ENCODE measurements at places on chromosomes 13 and 19.

- DNase-seq, result no peak
Observed at GRCh38 chr13:86878781-86879180, 792.4 kb upstream of the SLITRK5 start.

GRCh38 chr19:15758379-15758778, 20.6 kb downstream of the OR10H3 start:
- DNase-seq, result no peak

- no peak for DNase-seq
Observed at GRCh38 chr13:114126789-114127472, 5.5 kb downstream of the RASA3 start.

- no peak for DNase-seq
Observed at GRCh38 chr13:51585696-51586095, 1.4 kb downstream of the WDFY2 start.

- peak; percentile 89 for DNase-seq
Observed at GRCh38 chr19:32675720-32676185, at the start of gene RGS9BP. Gene RGS9BP, plus strand, starts transcription at chr19:32675848. Its CDS starts 416 bp downstream, at chr19:32676264.

DNA sequence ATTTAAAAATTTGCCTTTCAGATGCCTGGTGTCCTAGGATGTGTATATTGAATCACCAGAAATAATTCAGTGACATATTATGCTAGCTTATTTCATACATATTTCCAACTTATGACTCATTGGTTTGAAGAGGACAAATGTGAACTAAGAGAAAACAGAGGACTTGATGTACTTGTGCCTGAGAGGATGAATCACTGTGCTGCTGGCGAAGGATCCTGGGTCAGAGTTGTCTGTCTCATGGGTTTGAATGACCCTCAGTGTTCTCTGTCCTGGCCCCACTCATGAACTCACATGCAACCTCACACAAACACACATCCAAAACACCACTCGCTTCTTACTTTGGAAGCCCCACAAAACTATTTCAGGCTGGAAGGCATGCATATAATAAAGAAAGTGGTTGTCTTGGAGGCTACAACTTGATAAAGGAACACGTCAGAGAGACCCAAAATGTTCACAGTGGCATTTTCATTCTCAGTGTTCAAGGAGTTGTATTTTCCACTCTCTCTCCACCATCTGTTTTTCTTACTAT, 129.0 kb upstream of the SPRY2 start:
- no peak for DNase-seq

DNA sequence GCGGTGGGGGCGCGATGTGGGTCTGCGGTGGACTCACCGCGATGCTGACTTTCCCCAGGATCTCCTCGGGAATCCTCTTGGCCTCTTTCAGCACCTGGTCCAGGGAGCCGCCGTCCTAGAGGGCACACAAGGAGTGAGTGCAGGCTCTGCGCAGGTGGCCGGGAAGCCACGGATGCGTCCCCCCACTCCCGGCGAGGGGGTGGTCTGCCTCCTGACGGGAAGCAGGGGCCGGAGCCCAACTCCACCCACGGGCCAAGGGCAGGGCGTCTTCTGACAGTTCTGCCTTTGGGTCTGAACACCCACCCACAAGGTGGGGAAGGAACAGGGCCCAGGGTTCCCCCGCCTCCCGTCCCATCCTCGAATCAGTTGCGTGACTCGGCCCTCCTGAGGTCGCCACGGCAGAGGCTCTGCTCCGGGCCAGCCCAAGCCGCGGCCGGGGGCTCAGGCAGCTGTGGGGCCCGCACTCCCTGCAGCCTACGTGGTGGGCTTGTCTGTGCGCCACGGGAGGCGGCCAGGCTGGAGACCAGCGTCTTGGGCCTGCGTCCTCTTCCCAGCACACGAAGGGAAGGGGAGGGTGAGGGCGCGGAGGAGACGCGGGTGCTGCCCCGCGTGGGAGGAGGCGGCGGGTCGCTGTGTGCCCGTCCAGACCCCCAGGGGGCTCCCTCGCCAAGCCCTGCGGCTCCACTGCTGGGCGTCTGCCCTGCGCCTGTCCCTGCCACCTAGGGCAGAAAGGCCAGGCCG, 21.4 kb downstream of the MAP2K2 start:
- no peak for DNase-seq

GRCh38 chr13:28530729-28531076, 35.8 kb upstream of the FLT1 start:
- no peak for DNase-seq

DNA sequence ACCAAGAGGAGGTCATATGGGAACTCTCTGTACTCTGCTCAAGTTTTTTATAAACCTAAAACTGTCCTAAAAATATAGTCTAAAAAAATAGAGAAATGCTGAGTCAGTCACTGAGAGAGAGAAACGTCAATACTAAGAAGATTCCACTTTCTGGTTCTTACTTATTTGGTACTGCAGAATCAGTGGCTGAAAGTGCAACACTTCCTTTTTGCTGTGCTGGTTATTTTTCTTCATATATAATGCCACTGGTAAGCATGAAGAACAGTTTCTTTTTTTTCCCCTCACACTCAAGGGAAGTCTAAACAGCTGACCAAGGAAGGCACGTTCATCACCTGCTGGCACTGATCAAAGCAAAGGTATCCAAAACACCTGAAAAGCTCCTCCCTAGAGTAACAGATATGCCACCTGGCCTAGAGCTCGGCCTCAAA, 44.3 kb upstream of the N4BP2L1 start:
- DNase-seq, result no peak

DNA sequence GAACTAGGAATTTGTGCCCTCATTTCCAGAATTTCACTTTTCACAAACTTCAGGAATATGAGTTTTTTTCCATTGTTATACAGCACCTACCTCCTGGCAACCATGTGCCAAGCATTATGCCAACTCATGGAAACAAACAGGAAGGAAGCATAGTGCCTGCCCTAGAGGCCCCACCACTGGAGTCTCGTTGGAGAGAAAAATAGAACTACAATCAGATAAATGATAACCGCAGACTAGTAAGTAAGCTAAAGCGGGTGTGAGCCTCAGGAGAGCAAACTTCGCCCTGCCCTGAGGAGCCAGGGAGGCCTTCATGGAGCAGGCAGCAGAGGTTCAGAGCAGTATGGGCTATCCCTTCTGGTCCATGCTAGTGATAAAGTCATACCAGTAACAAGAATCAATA, 75.9 kb downstream of the FRY start:
- DNase-seq, result no peak

DNA sequence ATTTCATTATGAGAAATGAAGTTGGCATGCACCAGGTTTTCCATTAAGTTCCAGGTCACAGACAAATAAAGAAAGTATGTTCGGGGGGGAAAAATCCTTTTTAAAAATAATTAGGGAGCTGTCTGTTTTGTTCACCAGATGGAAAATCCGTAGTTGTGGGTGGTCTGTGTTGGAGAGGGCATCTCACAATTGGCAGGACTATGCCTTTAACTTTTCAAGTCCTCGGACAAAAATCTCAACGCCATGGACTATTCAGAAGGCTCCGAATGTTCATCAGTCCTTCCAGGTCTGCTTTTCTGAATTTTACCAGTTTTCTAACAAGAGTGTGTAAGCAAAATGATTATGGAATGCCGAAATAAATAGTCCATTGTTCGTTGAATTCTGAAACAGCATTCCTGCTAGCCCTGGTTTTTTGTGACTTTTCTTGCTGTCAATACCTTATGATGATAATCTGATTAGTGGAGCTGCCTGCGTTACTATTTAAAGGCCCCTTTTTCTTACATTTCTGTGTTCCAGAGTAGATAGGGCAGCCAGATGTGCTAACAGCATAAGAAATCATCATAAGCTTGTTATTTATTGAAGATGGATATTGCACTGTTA, 146.9 kb downstream of the TM9SF2 start:
- no peak for DNase-seq

DNA sequence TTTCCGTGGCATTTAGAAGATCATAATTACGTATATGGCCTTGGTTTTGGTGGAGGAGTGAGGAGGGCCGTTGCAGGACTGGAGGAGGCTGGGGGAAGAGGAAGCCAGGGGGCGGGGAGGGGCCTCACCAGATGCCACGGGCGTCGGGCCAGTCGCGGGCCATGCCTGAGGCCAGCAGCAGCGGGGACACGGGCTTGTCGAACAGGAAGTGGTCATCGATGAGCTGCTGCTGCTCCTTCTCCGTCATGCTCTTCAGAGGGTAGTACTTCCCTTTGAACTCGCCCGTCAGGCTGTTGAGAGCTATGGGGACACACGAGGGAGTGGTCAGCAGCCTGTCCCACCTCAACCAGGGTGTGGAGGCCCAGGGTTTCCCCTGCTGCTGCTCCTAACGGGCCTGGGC, 11.1 kb downstream of the CKM start:
- DNase-seq, result no peak

GRCh38 chr13:110832205-110832479, 82.7 kb downstream of the ANKRD10 start:
- DNase-seq, result no peak

GRCh38 chr19:3509566-3509989, 3.5 kb downstream of the FZR1 start:
- no peak for DNase-seq

DNA sequence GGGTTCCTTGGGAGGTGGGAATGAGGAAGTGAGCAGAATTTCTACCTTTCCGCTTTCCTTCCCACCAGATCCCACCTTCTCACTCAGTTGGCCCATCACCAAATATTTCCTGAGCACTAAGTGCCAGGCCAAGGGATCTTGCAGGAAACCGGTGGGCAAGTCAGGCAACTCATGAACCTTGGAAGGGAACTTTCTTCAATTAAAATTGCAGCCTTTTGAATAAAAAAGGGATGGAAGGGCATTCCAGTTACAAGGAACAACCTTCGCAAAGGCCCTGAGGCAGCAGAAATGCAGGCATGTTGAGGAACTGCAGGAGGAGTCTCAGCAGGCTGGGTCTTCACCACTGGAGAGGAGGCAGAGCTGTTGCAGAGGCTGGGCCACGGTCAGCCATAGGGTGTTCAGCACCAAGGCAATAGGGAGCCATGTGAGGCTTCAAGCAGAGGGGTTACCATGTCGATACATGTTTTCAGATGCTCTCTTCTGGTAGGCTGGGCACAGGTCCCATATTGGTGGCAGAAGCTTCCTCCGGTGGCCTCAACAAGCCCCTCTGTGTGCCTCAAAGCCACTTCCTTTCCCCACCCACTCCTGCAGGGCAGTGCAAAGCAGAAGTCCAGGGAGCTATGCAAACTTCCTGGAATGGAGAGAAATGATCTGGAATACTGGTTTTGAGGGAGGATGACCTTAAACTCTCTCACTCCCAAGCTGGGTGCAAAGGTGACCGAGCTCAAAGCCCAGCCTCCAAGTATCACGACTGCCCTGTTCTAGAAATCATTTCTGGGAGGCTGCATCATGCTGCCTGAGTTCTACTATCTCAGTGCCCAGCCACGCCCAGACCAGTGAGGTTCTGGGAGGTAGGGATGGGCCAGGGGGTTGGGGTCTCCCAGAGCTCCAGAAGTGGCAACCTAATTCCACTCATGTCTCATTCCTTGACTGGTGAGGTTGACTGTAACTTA, at the start of gene FUT6:
Gene FUT6 (minus strand): TSS at position 638 of the 953 bp plus-strand sequence. CDS start 7,135 bp downstream, outside the sequence.
- peak; percentile 2 for DNase-seq

DNA sequence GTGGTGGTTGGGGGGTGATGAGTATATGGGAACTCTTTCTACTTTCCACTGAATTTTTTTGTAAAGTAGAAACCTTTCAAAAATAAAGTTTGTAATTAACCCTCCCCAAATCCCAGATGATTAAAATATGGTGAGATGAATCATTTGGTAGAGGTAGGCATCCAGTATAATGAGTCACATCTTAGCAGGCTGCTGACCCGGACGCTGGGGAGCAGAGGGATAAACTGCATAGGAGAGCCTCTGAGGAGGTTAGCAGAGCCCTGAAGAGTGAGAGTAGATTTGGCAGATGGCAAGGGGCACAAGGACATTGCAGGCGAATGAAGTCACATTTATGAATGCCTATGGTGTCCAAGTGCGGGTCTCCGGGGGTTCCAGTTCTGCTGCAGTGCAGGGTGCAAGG, 293.8 kb downstream of the FGF9 start:
- DNase-seq, result no peak

DNA sequence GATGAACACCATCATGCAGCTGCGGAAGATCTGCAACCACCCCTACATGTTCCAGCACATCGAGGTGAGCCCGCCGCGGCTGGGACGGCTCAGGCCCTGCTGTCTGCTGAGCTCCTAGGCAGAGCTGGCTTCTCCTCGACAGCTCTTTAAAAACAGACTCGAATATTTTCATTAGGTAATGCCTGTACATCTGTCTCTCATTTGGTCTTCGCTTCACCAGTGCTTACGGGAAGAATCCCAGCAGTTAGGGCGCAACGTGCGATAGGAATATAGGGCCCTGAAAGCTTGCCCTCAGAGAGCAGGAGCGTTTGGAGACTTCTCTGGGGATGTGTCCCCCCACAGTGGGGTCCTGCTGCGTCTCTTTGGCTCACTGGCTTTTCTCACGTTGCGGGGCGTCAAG, 63.8 kb upstream of the LDLR start:
- DNase-seq, result no peak

DNA sequence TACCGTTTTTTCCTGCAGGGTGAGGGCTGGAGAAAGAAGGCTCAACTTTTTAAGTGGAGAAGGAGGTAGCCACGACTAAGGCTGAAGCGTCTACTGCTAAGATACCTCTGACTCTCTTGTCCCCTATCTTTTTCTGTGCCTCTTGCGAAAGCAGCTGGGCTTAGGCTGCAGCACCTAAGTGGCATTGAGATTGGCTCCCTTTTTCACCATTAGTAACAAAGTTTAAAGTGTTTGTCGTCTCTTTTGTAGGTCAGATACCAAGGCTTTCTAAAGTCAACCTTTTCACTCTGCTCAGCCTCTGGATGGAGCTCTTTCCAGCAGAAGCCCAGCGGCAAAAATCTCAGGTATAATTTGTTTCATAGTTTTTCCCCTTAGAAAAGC, 887 bp downstream of the CDADC1 start:
- DNase-seq, result no peak

DNA sequence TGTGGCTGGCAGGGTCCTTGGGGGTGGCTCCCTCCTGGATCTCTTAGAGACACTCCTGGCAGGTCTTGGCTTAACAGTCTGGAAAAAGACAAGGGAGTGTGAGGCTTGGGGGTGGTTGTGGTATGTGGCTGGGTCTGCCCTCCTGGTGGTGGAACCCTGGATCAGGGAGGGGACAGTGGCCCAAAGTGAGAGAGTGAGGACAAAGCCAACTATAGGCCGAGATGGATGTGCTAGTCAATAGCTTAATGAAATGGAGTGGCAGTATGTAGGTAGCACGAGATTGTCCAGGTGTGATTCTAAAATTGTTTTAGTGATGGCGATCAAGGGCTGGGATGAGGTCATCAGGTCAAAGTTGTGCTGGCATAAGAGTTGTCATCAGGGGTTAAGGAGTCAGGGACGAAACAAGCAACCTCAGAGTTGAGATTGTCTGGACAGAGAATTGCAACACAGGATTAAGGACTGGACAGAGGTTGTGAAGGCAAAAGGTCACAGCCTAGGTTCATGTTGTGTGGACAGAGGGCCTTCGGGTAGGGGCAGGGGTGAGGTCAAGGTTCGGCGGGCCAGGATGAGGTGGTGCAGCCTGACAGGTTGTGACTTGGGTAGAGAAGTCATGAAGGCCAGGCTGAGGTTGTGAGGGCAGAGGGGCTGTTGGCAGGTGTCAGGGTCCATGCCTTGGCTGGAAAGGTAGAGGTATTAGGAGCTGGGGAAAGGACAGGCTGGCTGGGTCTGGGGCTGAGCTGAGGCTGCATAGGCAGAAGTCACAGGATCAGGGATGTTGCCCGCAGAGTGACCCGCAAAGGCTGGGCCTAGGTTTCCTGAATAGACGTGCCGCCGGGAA, 4.5 kb upstream of the RASAL3 start:
- DNase-seq, result no peak
